ENCODE measurements at places on chromosomes 5 and 9.

DNA sequence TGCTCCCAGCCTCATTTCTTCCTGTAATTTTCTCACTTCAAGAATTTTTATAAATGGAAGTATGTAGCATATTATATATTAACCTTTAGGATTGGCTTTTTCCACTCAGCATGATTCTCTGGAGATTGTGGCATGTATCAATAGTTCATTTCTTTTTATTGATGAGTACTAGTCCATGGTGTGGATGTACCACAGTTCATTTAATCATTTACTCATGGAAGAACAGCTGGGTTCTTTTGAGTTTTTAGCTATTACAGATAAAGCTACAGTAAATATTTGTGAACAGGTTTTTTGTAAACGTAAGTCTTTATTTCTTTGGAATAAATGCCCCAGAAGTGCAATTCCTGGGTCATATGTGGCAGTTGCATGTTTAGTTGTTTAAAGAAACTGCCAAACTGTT is 76.1 kb downstream of the UHRF2 start:
- DNase-seq = no peak

GRCh38 chr9:91423785-91424402 is at the start of gene NFIL3:
Gene NFIL3 (minus strand): TSS chr9:91423832. CDS start chr9:91410734, 13,098 bp downstream.
- DNase-seq = peak; percentile 65

DNA sequence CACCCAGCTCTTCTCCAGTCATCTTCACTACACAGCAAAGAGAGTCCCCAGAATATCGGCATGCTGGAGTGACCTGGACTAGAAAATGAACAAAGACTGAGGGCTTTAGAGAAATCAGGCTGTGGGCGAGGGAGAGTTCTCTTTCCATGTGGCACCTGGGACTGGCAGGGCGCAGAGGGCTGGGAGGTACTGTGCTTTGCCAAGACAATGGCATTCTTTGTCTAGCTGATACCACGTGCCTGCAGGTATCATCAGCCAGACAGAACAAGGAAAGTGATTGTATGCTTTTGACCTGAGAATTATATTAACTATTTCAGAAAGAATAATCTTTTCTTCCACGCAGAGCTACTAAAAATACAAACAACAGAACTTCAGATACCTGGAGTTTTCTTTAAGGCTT is 30.5 kb downstream of the DDX31 start:
- no peak for DNase-seq

DNA sequence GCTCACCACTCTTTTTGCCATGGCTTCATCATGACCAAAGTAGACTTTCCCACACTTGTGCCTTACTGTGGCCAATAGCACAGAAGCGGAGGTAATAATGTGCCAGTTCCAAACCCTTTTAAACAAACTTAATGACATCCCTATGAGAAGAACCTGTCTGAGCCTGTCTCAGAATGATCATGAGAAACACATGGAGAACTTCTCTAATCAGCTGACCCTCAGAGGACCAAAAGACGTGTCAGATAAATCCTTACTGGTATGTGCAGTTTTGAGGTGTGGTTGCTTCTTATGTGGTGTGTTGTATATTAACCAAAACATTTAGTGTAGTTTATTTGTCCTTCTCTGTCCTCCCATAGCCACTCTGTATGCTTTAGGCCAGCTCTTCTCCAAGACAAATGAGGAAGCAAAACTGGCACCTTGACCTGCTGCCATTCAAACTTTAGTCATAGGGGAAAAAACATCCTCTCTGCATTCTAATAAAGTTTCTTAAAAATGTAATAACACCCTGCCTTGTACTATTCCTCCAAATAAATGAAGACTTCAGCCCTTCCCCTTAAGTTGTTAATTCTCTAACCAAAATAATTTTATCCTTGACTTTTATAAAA is 168.9 kb downstream of the MUSK start:
- no peak for DNase-seq

DNA sequence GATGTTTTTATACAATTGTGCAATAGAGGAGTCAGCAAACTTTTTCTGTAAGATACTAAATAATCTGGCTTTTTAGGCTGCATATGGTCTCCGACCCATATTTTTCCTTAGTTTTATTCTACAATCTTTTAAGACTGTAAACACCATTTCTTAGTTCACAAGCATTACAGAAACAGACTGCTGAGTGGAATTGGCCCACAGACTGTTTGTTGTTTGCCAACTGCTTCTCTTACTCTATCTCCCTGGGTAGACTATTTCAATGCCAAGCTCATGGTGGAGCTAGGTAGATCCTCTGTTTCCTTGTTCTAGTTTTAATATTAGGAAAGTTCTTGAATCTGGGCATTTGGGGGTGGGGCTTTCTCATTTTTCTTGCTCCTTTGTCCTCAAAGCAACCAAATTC is 857.6 kb downstream of the TLE1 start:
- DNase-seq = no peak
